Right ventricle myocardium superior (tissue), 1 donor: ENCODE measurements at places on chromosomes 1 and 21. TPM values are rescaled to one million over a fixed set of nuclear protein-coding genes. Genes with fewer than 3 reads are reported as not detected.
A peak's percentile ranks its signal among the peaks of the same experiment; 100 is the strongest.

DNA sequence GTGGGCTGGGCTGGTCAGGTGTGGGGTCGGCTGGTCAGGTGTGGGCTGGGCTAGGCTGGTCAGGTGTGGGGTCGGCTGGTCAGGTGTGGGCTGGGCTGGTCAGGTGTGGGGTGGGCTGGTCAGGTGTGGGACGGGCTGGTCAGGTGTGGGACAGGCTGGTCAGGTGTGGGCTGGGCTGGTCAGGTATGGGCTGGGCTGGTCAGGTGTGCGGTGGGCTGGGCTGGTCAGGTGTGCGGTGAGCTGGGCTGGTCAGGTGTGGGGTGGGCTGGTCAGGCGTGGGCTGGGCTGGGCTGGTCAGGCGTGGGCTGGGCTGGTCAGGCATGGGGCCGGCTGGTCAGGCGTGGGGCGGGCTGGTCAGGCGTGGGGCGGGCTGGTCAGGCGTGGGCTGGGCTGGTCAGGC lies 6.3 kb upstream of the FNDC10 start:
- peak; percentile 34 for DNase-seq

DNA sequence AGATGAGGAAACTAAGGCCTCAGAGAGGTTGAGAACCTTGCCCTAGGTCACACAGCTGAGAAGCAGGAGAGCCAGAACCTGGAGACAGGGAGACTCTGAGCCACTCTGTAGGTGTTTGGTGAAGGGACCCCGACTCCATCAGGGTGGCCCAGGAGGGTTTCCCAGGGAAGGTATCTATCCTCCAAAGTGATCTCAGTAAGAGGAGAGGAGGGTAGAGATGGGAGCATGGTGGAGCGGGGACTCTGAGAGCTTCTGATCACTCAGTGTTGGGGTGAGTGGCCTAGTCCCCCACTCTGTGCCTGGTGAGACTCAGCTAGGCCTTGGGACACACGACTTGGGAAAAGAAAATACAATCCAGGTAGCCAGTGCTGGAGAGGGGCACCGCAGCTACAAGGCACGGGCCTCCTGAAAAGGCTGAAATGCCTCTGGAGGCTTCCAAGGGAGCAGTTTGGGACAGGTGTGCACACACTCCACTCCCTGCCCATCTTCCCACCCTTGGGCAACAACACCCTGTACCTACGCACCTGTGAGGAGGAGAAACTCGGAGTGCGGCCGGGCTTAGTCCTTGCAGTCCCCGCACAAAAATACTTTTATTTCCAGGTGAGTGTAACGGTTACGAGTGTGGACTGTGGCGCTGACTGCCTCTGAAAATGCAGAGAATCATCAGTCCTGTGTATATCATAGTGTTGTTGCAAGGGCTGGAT lies 80.8 kb downstream of the CAMK2N1 start:
- DNase-seq = no peak

- no peak for DNase-seq
Observed at GRCh38 chr1:158084747-158085146, 91.3 kb downstream of the KIRREL1 start.

GRCh38 chr1:211386921-211387320 lies 60.3 kb downstream of the TRAF5 start:
- DNase-seq = no peak

- no peak for DNase-seq
Observed at GRCh38 chr1:238767321-238767720, 619.0 kb upstream of the CHRM3 start.

GRCh38 chr1:147243841-147244240 lies 1.4 kb downstream of the CHD1L start:
- DNase-seq = no peak

DNA sequence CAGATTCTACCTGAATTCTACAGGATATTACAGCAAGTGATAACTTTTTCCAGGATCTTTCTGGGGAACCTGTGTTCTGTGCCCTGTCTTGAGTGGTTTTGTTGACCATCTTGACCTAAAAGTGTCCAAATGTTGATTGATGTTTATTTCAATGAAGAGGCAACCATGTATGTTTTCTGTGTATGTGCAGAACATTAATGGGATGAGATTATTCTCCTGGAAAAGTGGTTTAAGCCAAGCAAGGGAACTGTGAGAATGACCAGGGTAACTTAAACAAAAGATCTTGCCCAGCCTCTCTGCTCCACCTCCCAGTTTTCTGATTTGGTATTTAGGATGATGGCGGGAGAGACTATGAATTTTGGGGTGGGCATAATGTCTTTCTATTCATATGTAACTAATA lies 1.0 kb upstream of the SAMD13 start:
- no peak for DNase-seq

- DNase-seq = no peak
Observed at GRCh38 chr1:66931590-66931989, 6.8 kb downstream of the MIER1 start.

- DNase-seq = no peak
Observed at GRCh38 chr1:213444224-213444623, 393.2 kb downstream of the RPS6KC1 start.

KCNH1 gene
- not detected for total RNA-seq

CA6 gene
- not detected for total RNA-seq

C1QA gene
- 105 TPM for total RNA-seq

S100A10 gene
- 230 TPM for total RNA-seq

KCND3 gene
- total RNA-seq = 19.7 TPM

PTGFR gene
- total RNA-seq = 0.73 TPM

CFAP45 gene
- 1.2 TPM for total RNA-seq
